ENCODE measurements at places on chromosomes 3 and 15.

- no peak for DNase-seq
Measured at GRCh38 chr3:156808025-156808424, 18.1 kb upstream of the LEKR1 start.

GRCh38 chr15:69074843-69075224 is 60.3 kb downstream of the NOX5 start:
- no peak for DNase-seq

DNA sequence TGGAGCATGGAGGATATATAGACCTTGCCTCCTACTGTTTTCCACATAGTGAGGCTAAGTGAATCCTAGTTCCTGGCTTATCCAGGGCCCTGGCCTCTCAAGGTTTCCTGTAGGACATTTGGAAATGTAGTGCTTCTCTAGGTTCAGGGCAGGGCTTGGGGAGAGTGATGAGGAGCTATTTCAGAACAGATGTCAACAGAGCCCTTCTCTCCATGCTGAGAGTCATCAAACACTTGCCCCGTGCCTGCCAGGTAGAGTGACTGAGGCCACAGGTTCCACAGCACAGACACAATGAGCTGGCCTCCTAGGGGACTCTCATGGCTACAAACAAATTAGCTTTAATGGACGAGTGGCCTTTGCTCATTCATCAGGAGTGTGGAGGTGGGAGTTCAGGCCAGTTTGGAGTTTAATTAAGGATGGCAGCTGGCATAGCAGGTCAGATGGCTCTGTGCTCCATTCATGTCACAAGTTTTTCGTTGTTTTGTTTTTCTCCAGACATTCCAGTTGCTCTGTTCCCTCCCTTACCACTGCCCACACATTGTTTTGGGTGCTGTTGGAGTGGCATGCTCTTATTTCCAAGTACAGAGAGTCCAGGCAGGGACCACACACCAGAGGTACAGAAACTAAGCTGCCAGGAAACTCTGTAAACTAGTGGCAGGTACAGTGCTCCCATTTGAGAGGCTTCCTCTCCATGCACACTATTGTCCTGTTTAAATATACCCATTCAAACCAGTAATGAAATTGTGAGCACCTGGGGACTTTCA is 189.8 kb downstream of the RYR3 start:
- no peak for DNase-seq

GRCh38 chr3:8911781-8912180 is 51.5 kb downstream of the RAD18 start:
- no peak for DNase-seq

DNA sequence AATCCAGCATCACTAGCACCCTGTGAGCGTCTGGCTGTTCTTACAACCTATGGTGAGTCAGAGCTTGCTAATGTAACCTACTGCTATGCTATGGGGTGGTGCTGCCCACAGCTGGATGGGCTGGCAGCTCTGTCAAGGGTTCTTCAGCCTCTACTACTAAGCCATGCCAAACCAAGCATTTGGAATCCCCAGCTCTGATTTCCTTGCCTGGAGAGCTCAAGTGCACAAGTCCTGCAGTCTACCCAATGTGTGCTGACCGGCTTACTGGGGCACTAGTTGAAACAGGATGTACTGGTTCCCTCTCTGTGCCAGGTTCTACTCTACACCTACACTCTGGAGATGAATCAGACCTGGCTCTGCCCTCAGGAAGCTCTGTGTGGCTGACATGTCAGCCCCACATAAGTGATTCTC is 4.2 kb downstream of the TEX264 start:
- no peak for DNase-seq

- DNase-seq = no peak
Measured at GRCh38 chr3:119359476-119360326, 65.5 kb downstream of the ARHGAP31 start.

GRCh38 chr3:42403737-42404136 is 6.7 kb downstream of the LYZL4 start:
- no peak for DNase-seq

GRCh38 chr15:49154359-49154758 is 1.0 kb downstream of the COPS2 start:
- DNase-seq = no peak

GRCh38 chr3:58683466-58683865 is 16.9 kb upstream of the FAM3D start:
- peak; percentile 4 for DNase-seq

- no peak for DNase-seq
Measured at GRCh38 chr15:36954486-36954885, 145.9 kb downstream of the MEIS2 start.

DNA sequence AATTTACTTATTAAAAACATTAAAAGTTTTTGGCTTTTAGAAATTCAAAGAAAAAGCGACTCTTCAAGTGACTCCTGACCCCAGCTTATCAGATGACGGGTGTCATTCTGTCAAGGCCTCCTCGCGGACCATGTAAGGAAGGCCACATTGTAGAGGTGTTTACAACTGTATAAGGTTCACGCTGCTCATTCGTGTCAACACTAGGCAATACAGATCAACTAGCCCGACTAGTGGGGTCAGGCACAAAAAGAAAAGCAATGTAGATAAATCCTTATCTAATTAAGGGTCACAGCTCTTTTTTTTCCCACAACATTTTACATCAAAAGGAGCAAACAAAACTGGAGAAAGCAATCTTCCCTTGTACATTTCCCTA is 207.5 kb upstream of the NR2F2 start:
- no peak for DNase-seq

DNA sequence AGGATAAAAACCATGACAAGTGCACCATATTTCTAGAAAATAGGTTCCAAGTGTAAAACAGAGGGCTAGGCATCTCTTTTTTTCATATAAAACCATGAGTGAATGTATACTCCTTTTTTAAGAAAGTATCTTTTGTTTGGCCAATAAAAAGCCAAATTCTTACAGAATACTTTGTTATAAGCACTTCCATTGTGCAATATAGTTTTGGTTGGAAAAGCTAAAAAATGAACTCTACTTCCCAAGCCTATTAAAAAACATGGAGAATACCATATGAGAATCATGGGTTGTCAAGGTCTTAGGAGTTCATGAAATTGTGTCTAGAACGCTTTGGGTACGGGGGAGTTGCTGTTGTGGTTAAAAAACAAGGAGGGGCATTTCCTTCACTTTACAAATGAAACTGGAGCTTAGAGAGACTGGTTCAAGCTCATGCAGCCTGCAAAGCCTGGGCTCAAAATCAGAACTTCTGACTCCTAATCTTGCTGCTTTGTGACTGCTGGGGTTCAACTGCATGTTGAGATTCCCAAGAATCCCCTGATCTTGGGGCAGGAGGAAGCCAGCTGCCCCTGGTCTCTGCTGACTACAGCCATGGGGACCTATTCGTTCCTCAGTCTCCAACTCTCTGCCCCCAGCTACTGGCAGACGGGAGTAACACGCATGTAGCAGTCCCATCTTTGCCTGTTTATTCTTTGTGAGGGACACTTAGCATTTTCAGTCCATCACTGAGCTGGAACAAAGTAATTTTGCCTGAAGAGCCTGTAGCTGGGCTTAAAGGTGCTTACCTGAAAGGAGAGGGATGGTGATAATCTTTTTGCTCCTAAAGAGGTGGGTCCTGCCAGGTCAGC is 229.1 kb downstream of the CHST2 start:
- DNase-seq = no peak

- no peak for DNase-seq
Measured at GRCh38 chr3:66473181-66473580, 27.6 kb downstream of the LRIG1 start.

DNA sequence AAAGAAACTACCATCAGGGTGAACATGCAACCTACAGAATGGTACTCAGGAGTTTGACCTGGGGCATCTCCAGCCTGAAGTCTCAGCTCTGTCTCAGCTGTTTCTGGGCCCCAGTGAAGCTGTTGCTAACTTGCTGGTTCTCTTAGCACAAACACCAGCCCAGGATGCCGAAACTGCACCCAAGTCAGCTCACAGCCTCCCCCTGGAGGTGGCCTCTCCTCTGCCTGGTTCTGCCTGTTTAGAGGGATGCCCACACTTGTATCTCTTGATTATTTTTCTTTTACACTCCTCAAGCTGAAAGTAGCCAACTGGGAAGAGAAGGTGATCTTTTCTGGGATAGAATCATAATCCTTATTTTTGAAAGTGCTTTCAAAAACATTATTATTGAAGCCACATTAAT is 289.0 kb upstream of the RASGRP1 start:
- no peak for DNase-seq

DNA sequence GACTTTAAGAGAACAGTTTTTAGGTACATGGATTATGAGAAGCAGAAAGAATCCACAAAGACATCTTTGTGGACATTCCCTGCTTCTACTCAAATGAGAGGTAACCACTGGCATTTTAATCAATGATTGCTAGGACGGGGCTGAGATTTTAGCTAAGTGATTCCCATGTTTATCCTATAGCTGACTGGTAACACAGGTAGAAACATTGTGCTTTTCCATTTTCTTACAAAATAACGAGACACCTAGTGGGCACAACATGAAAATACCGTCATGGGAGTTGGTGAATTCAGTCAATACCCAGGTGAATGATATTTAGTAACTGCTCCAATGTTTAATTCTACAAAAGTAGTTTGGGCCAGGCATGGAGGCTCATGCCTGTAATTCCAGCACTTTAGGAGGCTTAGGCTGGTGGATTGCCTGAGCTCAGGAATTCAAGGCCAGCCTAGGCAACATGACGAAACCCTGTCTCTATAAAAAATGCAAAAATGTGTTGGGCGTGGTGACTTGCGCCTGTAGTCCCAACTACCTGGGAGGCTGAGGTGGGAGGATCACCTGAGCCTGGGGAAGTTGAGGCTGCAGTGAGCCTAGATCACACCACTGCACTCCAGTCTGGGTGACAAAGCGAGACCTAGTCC is 37.2 kb upstream of the DENND4A start:
- no peak for DNase-seq

- no peak for DNase-seq
Measured at GRCh38 chr3:69085168-69085832, 563 bp downstream of the ARL6IP5 start.

DNA sequence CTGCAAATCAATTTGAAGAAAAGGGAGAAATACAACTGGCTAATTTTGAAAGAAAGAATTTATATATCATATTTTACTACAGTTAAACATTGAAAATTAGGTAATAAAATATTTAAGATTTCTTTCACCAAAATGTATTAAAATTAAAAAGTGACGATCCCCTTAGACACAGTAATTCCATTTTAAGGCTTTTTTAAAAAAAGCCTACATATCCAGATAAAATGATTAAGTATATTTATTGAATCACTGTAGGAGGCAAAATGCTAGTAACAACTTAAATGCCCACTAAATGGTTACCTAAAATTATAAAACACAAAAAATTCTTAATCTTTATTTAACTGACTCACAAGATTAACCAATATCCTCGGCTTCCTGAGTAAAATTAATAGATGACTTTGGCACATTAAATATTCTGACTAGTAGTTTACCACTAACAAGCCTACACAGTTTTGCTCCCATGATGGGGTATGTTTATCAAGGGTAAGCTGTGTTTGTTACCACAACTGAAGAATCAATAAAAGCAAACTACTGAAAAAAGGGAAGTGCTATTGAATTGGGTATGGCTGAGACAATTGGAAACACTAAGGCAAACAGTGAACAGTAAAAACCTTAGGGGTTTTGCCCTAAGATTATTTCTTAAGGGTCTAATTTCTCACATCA is 28.4 kb downstream of the ANKRD28 start:
- no peak for DNase-seq

DNA sequence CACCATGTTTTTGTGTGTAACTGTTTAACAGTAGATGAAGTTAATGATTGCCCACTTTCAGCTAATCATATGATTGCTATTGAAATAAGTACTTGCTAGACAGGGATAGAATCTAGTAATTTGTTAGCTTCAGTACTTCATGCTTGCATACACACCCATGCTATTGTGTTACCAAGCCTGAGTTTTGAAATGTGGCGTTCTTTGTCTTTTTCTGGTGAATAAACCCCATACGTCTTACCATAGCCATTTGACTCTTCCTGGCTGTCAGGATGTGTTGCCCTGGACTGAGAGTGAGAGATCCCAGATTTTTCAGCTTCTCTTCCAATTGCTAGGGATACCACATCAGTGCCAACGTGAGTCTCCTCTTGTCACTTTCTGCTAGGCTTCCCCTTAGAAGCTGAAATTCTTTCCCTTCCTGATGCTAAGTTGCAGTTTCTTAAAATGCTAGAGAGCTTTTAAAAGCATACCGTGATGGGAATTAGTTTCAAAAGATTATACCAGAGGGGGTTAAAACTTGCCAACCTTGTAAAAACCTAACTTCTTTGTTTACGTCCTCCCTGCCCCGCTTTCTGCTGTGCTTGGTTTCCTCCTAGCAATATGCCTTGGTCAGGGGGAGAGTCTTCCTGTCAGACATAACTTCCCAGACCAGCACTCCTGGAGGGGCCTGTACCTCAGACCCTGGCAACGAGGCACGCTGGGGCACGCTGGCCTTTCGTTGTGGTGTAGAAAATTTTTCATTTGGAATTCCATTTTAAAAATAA is 62.9 kb upstream of the ULK4 start:
- no peak for DNase-seq

- no peak for DNase-seq
Measured at GRCh38 chr3:36411587-36411986, 31.3 kb downstream of the STAC start.

DNA sequence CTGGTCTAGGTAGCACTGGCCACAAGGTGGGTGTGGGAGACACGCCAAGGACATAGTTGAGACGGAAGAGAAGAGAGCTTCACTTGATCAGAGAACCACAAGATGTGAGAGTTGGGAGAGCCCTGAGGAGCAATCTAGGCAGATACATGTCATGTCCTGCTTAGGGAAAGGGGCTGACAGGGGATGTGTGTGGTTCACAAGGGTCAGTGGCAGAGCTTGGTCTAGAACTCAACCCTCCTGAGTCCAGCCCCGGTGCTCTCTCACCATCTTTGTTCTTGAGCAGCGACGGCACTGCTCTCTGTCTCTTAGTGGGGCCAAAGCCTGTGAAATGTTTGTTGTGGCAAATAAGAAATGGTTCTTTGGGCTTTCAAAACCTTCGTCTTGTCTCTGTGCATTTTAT is 243.5 kb upstream of the ROPN1 start:
- DNase-seq = no peak

GRCh38 chr15:101478701-101479341 is 10.7 kb downstream of the PCSK6 start:
- DNase-seq = no peak

DNA sequence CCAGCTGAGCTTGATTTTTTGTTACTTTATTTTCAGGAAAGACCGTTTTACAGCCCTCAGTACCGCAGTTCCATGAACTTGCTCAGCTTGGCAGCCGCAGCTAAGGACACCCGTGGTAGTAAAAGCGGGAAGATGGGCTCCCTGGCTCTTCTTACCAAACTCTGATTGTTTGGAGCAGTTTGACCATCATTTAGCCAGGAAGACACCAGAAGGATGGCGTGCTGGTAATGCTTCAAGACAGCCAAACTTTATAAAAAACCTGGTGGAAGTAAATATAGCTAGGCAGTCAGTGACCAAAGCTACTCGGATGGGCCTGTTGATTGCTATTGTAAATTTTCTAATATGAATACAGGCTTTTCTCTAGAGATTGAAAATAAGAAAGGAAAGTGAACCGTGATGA is 28.9 kb downstream of the POLR2M start:
- no peak for DNase-seq

DNA sequence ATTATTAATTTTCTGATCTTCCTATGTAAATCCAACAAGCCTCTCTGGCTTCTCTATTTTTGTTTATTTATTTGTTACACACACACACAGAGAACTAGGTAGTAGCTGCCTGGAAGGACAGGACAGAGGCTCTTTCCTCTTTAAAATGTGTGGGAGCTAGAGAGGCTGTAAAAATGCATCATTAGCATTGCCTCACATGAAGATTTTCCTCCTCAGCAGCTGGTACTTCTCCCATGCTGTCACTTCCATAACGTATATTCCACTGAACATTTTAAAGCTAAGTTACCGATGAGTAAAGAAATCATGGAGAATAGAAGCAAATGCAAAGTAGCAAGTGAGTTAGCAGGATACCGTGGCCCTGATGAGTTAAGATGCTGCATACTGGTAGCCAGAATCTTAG is 63.9 kb downstream of the IMPG2 start:
- DNase-seq = no peak

All from stimulated activated CD4-positive, alpha-beta T cell treated with anti-CD3 and anti-CD28 coated beads, Interleukin-4, amount 100 ng/mL, for 48 hours (primary cell).